ENCODE measurements at places on chromosomes 13 and 19. TPM values are rescaled to one million over a fixed set of nuclear protein-coding genes. Genes with fewer than 3 reads are reported as not detected.

MAST1 gene
- 0.87 TPM for total RNA-seq

CERS1 gene
- total RNA-seq = 1.1 TPM

MYO16 gene
- under 0.01 TPM for total RNA-seq

IRF2BP1 gene
- total RNA-seq = 34.6 TPM

CCDC106 gene
- 2.5 TPM for total RNA-seq

FCER2 gene
- not detected for total RNA-seq

DACH1 gene
- 0.37 TPM for total RNA-seq

MIA gene
- total RNA-seq = 0.62 TPM

MAG gene
- not detected for total RNA-seq

FPR2 gene
- not detected for total RNA-seq

NCLN gene
- total RNA-seq = 85.1 TPM
